Umbilical cord (tissue), 2 donors: ENCODE measurements at places on chromosomes 16 and 17.

GRCh38 chr17:50093807-50094206 lies 1.3 kb upstream of the PDK2 start:
- no peak for DNase-seq

DNA sequence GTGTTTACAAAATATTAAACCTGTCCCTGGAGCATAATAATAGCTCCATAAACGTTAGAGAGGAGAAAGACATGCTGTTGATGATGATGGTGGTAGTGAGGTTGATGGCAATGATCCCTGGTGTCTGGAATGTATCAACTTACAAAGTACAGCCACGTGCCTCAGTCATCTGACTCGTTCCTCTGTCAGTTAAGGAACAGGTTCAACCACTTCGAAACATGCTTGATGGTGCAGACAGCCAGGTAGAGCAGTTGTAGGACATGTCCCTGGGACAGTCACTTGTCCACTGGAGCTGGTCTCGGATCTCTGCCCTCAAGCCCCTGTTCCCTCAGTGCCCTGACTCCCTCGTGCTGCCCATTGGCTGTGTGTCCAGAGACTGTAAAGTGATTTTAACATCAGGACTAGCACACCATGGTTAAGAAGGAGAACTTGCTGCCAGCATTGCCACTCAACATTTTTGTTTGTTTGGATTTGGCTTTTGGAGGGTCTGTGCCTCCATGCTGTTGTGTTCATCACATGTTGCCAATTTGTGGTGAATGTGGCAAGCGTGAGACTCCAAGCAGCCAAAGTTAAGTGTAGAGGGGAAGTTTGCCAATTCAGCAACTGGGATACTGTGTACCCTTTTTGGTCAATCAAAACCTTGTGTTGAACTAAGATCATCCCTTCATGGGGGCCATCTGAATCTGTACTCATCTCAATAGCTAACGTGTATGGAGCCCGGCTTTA lies 16.3 kb upstream of the SALL1 start:
- DNase-seq = no peak

GRCh38 chr17:30824002-30824355 lies 513 bp downstream of the CRLF3 start:
- DNase-seq = no peak

DNA sequence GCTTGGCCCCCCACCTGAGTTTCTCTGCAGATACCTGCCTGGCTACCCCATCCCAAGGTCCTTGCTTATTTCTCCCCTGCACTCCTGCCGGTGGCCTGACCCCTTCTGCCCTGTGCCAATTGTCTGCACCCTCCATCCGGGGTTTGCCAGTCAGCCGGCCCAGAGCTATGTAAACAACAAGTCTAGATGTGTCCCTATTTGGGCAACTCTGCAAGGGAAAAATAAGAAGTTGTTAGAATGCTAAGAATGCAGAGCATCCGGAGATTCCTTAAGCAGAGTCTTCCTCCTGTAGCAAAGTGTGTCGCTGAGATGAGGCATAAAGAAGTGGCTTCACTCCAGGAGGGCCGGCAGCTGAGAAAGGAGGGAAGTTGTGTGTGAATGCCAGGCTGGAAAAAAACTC lies 46.6 kb downstream of the RGS9 start:
- peak; percentile 74 for DNase-seq

GRCh38 chr17:74697515-74697914 lies 15.2 kb downstream of the CD300LF start:
- DNase-seq = no peak

- no peak for DNase-seq
Observed at GRCh38 chr17:45782889-45783592, 1.1 kb upstream of the CRHR1 start.

GRCh38 chr17:54967621-54968261 lies 713 bp downstream of the COX11 start:
- DNase-seq = no peak

GRCh38 chr17:42010898-42011516 lies 6.2 kb downstream of the DNAJC7 start:
- DNase-seq = no peak

DNA sequence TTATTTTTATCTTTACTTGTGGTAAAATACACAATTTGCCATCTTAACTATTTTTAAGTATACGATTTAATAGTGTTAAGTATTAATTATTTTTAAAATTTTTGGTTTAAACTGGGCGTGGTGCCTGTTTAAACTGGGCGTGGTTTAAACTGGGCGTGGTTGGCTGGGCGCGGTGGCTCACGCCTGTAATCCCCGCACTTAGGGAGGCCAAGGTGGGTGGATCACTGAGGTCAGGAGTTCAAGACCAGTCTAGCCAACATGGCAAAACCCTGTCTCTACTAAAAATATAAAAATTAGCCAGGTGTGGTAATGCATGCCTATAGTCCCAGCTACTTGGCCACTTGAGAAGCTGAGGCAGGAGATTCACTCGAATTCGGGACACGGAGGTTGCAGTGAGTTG lies 4.0 kb upstream of the CCDC43 start:
- no peak for DNase-seq

- DNase-seq = no peak
Observed at GRCh38 chr17:14303343-14304221, 2.7 kb downstream of the HS3ST3B1 start.

- DNase-seq = peak; percentile 92
Observed at GRCh38 chr17:57356153-57356718, 99.9 kb downstream of the MSI2 start.

GRCh38 chr16:24514096-24514495 lies 25.3 kb upstream of the RBBP6 start:
- DNase-seq = no peak

GRCh38 chr16:89444151-89444723 lies 46.1 kb downstream of the ANKRD11 start:
- no peak for DNase-seq

DNA sequence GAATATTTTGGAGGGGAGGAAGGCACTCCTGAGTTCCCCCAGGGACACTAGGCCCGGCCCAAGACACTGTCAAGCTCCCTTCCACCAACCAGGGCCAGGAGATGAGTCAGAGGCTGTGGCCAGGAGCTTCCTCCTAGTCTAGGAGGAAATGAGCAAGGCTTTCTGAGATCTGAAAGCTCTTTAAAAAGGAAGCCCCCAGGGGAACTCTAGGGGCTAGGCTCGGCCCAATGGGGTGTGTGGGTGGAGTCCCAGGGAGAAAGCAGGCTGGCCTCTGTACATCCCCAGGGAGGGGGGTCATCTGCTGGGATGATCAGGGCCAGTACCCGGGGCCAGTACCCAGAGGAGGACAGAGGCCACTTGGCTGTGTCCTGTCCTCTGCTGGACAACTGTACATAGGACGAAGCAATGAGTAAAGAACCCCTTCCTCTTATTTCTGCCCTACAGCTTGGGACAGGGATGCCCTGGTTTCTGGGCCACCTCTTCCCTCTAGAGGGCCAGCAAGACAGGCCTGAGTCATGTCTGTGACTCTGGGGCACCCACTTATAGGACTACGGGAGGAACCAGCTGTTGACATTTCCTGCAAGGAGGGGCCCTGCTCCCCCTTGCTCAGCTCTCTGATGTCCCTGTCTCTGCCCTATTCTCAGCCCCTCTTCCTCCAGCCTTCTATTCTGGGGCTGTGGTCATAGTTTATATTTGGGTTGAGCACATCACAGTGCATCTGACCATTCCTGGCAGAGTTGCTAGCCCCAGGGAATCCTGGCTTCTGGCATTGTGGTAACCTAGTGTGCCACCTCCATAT lies 2.7 kb downstream of the FHOD1 start:
- DNase-seq = peak; percentile 68

DNA sequence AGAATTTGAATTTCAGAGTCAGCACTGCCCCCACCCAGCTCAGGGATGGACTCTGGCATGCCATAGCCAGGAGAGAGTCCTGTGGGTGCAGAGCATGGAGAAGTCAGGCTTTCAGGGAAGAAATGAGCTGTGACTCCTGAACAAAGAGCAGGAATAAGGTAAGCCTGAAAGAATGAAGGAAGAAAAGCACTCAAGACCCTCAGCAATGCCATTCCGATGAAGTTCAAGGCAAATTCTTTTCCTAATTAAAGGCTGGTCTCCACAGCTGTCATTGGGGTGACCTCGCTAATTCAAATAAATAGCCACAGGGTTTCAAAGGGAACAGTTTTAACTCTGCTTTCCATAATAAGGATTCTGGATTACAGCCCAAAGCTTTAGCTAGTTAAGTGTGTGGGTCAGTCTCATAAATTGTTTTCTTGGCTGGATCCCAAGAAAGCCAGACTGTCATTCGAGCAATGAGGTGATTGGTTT lies 31.7 kb downstream of the TOM1L2 start:
- DNase-seq = peak; percentile 62

DNA sequence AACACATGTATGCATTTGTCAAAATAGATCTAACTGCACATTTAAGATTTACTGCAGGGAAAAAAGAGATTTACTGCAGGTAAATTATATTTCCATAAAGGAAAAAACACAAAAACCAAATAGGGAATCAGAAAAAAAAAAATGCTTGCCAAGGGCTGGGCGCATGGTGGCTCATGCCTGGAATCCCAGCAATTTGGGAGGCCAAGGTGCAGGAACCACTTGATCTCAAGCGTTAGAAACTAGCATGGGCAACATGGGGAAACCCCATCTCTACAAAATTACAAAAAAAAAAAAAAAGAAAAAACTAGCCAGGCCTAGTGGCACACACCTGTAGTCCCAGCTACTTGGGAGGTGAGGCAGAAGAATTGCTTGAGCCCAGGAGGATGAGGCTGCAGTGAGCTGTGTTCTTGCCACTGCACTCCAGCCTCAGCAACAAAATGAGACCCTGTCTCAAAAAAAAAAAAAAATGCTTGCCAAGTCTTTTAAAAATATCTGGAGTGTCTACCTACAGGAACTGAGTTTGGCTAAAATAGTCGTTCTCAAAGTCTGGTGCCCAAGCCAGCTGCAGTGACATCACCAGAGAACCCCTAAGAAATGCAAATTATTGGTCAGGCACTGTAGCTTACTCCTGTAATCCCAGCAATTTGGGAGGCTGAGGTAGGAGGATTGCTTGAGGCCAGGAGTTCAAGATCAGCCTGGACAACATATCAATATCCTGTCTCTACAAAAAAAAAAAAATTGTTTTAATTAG lies 17.5 kb downstream of the TRIM25 start:
- DNase-seq = no peak

- DNase-seq = peak; percentile 86
Observed at GRCh38 chr17:12580640-12581039, 85.0 kb upstream of the MYOCD start.

GRCh38 chr17:81685108-81685507 lies 1.3 kb downstream of the HGS start:
- DNase-seq = no peak

GRCh38 chr16:67683767-67684166 lies 17.2 kb downstream of the C16orf86 start:
- DNase-seq = no peak

GRCh38 chr17:61467416-61468262 lies 15.4 kb downstream of the TBX4 start:
- peak; percentile 70 for DNase-seq

- DNase-seq = no peak
Observed at GRCh38 chr16:87297918-87298631, 19.1 kb downstream of the C16orf95 start.

DNA sequence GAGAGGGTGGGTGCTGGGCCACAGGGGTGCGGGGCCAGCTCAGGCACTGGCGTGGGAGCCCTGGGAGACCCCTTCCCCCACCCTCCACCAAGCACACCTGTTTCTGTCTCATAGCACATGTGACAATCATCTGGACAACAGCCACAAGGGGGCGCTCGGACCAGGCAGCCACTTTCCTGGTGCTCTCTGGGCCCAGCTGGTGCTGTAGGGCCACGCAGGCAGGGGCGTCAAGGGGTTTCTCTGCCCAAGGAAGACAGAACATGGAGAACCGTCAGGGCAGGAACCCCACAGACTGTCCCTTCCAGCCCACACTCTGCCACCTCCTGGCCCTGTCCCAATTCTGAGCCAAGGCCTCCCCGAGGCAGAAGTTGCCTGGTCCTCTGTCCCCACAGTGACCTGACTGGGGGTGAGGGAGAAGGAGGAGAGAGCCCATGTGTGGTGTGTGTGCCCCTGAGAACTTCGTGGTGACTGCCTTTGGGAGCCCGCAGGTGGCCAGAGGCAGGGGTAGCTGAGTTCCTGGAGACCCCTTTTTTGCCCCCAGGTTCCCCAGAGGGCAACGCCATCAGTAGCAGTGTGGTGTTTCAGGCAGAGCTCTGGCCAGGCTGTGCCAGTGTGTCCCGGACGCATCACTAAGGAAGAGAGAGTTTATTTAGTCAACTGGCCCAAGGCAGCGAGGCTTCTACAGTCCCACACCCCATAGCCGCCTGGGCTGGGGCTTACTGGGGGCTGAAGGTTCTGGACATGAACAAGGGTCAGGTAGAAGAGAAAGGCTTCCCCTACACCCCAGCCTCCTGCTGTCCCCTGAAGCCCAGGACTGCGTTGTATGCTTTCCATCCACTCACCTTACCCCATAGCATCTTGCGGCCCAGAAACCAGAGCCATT lies 3.1 kb upstream of the SETD6 start:
- DNase-seq = peak; percentile 28

DNA sequence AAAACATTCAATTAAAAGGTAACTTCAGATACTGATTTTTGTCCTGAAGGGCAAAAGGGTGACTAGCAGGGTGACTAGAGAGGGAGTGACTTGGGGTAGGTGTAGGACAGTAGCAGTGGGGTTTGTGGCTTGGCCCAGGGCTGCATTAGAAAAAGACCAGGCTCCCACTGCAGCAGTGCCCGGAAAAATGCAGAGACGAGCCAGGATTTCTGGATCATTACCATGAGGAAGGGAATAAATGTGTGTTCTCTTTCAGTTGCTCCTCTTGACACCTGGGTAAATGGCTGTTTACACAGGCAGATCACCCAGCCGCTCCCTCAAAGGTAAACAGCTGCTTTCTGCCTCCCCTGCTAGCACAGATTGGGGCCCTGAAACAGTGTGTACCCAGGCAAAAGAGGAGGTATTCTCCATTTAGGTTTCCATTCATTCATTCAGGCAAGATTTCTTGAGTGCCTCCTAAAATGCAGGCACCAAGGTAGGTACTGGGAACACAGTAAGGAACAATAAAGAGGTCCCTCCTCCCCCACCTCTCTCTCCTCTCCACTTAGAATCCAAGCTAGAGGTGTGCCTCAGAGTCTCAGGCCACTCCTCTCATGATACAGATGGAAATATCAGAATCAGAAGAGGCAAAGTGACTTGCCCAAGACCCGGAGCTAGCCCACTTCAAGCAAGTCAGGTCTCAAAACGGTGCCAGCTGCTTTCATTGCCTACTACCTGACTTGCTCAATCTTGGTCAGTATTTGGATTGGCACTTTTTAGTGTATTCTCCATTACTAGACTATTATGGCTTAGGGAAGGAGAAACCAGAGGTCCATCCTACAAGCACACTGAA lies 15.2 kb upstream of the TOX3 start:
- no peak for DNase-seq
